Prostate gland (tissue), 2 donors: ENCODE measurements at places on chromosomes 13 and 19.

DNA sequence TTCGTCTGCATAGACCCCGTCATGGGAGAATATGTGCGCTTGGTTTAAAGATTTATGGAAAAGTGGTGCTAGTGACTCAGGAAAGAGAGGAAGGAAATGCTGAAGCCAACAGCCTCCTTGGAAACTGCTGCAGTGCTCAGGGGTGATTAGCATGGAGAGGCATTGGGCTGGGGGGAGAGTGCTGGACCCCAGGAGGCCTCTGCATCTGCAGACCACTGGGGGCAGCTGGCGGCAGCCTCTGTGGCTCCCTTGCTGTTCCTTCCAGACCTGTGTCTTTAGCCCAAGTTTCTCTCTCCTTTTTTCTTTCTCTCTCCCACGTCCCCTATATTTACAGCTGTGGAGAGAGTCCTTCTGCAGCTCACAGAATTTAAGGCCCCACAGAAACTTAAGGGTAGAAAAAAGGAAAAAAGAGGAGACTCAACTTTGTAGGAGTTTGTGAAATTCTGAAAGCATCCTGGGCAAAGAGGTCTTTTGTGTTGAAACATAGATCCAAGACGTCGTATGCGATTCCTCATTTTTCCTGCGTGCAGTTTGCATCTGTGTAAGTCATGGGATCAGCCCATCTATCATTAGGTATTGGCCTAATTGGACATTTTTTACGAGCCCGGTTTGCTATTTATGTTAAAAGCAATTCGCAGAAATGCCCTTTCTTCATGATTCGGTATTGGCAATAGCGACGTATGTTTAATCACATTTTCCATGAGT, 116.2 kb upstream of the ZNF536 start:
- no peaks in the 10 kb centered on the region for H3K36me3 ChIP-seq
- no peaks in the 10 kb centered on the region for H3K4me1 ChIP-seq
- no peak for DNase-seq

DNA sequence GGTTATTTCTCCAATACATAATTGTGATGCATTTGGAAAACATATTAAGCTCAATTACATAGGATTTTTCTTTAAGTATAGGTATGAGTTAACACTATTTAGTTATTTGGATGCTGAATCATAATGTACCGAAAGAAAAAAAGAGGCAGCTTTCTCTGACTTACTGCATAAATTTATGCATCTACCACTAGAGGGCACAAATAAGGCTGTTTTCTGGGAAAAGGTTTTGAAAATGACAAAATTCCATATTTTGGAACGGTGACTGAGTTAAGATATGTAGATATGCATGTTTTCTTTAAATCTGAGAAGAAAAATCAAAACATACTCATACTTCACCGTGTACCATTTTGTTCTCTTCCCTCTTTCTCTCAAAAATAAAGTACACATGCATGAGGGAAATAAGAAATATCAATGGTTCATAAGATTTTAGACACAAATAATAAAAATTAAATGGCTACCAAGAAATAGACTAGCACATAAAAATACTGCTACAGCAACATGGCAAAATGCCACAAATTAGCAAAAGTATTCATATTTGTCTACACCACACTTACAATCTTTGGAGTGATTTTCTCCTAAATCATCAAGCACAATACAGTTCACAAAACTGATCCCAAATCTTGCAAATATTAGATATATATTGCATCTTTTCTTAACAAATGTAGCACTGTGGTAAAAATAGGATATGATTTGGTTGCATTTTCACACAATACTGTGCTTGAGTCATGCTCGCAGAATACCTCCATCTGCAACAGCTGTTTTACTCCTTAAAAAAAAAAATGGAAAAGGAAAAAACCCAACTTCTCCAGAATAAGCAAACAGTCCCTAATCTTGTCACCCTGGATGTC, 260.0 kb downstream of the FGF14 start:
- no peak for DNase-seq
- no peak overlapping the region for H3K27ac ChIP-seq
- H3K4me3 ChIP-seq: no peak overlapping the region

DNA sequence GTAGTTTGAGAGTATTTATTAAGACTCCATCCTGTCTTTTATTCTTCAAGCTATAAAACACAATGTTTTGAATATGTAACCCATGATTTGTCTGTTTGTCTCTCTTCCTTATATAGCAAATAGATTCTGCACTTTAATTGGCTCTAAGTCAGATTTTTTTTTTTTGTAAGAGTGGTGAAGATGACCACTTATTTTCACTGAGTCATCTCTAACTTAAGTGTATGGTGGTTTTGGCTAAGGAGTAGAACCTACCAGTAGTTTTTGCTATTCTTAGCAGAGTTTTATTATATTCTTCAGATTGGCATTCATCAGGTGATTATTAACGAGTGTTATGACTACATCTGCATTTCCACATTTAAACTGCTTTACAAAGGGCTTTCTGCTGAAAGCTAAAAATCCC, 194.7 kb downstream of the LMO7 start:
- H3K27ac ChIP-seq: no peak overlapping the region
- H3K36me3 ChIP-seq: no peaks in the 10 kb centered on the region
- no peaks in the 10 kb centered on the region for H3K27me3 ChIP-seq
- H3K4me1 ChIP-seq: no peaks in the 10 kb centered on the region

GRCh38 chr19:3543150-3544057, 4.4 kb downstream of the TEKTIP1 start:
- no peak overlapping the region for H3K4me3 ChIP-seq
- no peaks in the 10 kb centered on the region for H3K36me3 ChIP-seq
- H3K4me1 ChIP-seq: no peaks in the 10 kb centered on the region

GRCh38 chr19:40279120-40279551, 6.0 kb downstream of the AKT2 start:
- peaks cover 32% of the 10 kb centered on the region for H3K4me1 ChIP-seq
- DNase-seq: no peak
- no peak overlapping the region for H3K4me3 ChIP-seq
- H3K27me3 ChIP-seq: no peaks in the 10 kb centered on the region
- H3K27ac ChIP-seq: peak overlapping the region; percentile 28
- no peaks in the 10 kb centered on the region for H3K36me3 ChIP-seq

- DNase-seq: no peak
- H3K4me1 ChIP-seq: no peaks in the 10 kb centered on the region
- no peak overlapping the region for H3K27ac ChIP-seq
- no peak overlapping the region for H3K4me3 ChIP-seq
- peaks cover 4% of the 10 kb centered on the region for H3K27me3 ChIP-seq
Measured at GRCh38 chr19:35556846-35557538, 6.5 kb downstream of the ATP4A start.

- no peaks in the 10 kb centered on the region for H3K4me1 ChIP-seq
- H3K36me3 ChIP-seq: no peaks in the 10 kb centered on the region
Measured at GRCh38 chr13:100753376-100753775, 78.8 kb upstream of the TMTC4 start.

- no peaks in the 10 kb centered on the region for H3K27me3 ChIP-seq
- no peak overlapping the region for H3K4me3 ChIP-seq
- H3K36me3 ChIP-seq: no peaks in the 10 kb centered on the region
- DNase-seq: no peak
Measured at GRCh38 chr13:103614761-103615160, 548.5 kb upstream of the SLC10A2 start.

GRCh38 chr19:56596676-56597075, 1.6 kb downstream of the ZNF71 start:
- H3K4me3 ChIP-seq: no peak overlapping the region
- H3K27ac ChIP-seq: no peak overlapping the region
- no peaks in the 10 kb centered on the region for H3K4me1 ChIP-seq
- DNase-seq: no peak

DNA sequence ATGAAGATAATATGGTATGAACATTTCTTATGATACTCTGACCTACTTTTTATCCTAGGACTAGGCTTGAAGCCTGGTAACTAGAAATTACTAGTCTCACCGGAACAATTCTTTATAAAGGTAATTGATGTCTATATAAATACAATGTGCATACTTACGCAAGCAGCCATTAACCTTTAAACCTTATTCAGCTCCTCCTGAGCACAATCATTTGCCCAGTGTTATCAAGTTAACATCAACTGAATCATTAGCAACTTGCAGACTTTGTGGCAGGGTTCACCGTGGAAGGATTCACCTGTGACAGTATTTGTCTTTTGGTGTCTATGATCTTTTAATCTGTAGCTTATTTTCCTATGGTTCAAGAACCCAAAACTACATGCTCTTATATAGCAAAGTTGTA, 508.6 kb upstream of the KLHL1 start:
- H3K27me3 ChIP-seq: no peaks in the 10 kb centered on the region
- no peak for DNase-seq
- H3K4me3 ChIP-seq: no peak overlapping the region
- H3K27ac ChIP-seq: no peak overlapping the region

- no peaks in the 10 kb centered on the region for H3K27me3 ChIP-seq
- H3K4me1 ChIP-seq: peaks cover 10% of the 10 kb centered on the region
- no peak overlapping the region for H3K4me3 ChIP-seq
- no peaks in the 10 kb centered on the region for H3K36me3 ChIP-seq
- H3K27ac ChIP-seq: no peak overlapping the region
Measured at GRCh38 chr19:46984077-46985010, 35.3 kb upstream of the NPAS1 start.

DNA sequence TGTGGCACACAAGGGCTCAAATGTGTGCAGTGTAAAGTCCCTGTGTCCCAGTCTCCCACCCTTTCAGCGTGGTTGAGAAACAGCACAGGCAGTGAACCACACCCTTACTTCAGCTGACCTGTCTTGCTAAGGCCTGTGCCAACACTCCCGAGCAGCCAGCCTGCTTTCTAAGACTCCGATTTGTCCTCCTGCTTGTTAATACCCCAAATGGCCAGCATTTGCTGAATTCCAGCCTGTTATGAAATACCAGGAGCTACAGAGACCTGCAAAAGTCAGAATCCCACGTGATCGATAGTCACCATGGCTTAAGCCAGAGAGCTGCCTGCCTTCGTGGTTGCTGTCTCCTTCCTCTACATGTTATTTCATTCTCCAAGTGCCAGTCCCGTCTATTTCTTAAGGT, 200.5 kb downstream of the FGF9 start:
- no peak overlapping the region for H3K27ac ChIP-seq
- no peaks in the 10 kb centered on the region for H3K36me3 ChIP-seq
- H3K27me3 ChIP-seq: no peaks in the 10 kb centered on the region
- DNase-seq: no peak

- no peak for DNase-seq
- H3K36me3 ChIP-seq: no peaks in the 10 kb centered on the region
- H3K27ac ChIP-seq: no peak overlapping the region
- no peaks in the 10 kb centered on the region for H3K4me1 ChIP-seq
- no peaks in the 10 kb centered on the region for H3K27me3 ChIP-seq
- H3K4me3 ChIP-seq: no peak overlapping the region
Measured at GRCh38 chr13:68124437-68125086, 894.4 kb upstream of the PCDH9 start.

- H3K27me3 ChIP-seq: no peaks in the 10 kb centered on the region
- no peaks in the 10 kb centered on the region for H3K4me1 ChIP-seq
- no peak overlapping the region for H3K4me3 ChIP-seq
- no peak for DNase-seq
- H3K27ac ChIP-seq: no peak overlapping the region
Measured at GRCh38 chr13:37685206-37685605, 86.6 kb upstream of the POSTN start.
